ENCODE measurements at places on chromosomes 7 and 10. TPM values are rescaled to one million over a fixed set of nuclear protein-coding genes. Genes with fewer than 3 reads are reported as not detected.

The SLC26A5 gene
- total RNA-seq, result 1.6 TPM

- DNase-seq, result no peak
Observed at GRCh38 chr7:127793582-127793981, 141.6 kb downstream of the SND1 start.

The EEPD1 gene
- 9.7 TPM for total RNA-seq

GRCh38 chr10:133013463-133013862, 71.1 kb upstream of the CFAP46 start:
- no peak for DNase-seq

DNA sequence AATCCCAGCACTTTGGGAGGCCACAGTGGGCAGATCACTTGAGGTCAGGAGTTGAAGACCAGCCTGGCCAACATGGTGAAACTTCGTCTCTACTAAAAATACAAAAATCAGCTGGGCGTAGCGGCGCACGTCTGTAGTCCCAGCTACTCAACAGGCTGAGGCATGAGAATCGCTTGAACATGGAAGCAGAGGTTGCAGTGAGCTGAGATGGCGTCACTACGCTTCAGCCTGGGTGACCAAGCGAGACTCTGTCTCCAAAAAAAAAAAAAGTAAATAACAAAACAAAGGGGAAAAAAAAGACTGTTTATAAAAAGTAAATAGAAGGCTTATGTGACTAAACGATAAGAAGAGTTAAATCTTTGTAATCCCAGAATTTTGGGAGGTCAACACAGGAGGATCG, 15.0 kb upstream of the DNMBP start:
- no peak for DNase-seq

The RNF133 gene
- total RNA-seq, result 2.1 TPM

DNA sequence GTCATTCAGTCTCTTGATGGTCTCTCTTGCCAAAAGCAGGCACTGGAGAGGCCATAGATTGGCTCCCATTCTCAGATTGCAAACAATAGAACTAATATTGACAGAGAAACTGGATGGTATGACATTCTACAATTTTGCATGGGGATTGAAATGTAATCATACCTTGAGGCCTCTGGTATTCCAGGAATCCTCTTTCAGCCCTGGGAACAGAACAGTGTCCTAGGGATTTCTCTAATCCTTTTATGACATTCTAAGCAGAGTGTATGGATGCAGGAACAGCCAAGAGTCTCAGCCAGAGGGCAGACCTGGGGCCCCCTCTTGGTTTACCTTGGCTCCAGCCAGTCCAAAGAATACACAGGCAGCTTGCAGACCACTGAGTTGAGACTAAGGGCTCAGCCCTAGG, 206.4 kb downstream of the KCNMA1 start:
- no peak for DNase-seq

The H2BK1 gene
- total RNA-seq, result not detected

GRCh38 chr10:20743942-20744341, 153.2 kb downstream of the NEBL start:
- DNase-seq, result no peak
